ENCODE measurements at places on chromosomes 6 and 20.

- no peak for DNase-seq
Measured at GRCh38 chr20:50817776-50818172, 22.9 kb downstream of the BCAS4 start.

DNA sequence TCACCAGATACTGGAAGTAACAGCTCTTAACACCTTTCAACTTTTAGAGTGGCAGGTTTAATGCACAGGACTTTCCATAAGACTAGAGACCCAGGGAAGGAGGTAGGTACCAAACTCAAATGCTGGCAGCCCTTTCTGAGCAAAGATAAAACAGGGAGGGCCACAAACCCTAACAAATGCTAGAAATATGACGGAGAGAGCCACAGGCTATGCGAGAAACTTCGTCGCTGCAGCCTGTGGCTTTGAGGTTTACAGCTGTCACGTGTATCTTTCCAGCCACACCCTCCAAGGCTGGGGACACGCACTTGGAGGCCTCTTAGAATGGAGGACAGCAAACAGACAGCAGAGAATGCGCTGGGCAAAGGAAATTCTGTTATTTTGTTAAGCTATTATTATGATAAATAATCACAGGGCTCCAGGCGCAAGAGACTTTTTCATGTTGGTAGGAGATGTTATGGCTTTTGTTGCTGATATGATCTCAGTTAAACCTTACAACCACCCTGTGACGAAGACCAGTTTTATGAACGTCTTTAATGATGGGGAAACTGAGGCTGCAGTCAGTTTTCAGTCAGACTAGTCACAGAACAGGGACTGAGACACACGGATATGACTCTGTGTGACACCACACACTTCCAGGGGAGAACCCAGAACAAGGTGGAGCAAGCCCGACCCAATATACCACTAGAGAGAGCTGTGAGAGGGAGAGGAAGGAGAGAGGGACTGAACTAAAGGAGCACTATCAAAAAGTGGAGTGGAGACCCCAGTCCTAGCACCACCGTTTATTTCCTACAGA is 2.0 kb downstream of the TRAM2 start:
- DNase-seq = no peak

DNA sequence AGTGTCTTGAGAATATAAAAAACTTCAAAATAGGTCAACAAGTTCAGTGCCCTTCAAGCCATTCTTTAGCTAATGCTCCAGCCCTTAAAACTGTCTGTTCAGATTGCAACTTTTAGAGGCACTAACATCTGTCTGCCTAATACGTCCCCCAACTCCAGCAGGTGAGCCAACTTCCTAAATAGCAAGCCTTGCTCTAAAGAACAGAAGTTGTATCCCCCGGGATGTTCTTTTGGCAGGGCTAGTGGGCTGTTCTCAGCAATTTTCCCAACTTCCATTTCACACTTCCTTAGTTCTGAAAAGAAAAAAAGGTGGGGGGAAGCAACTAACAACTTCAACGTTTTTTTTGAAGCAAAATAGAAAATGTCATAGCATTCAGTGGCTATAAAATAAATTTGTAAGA is 290.0 kb upstream of the PTCHD4 start:
- no peak for DNase-seq

DNA sequence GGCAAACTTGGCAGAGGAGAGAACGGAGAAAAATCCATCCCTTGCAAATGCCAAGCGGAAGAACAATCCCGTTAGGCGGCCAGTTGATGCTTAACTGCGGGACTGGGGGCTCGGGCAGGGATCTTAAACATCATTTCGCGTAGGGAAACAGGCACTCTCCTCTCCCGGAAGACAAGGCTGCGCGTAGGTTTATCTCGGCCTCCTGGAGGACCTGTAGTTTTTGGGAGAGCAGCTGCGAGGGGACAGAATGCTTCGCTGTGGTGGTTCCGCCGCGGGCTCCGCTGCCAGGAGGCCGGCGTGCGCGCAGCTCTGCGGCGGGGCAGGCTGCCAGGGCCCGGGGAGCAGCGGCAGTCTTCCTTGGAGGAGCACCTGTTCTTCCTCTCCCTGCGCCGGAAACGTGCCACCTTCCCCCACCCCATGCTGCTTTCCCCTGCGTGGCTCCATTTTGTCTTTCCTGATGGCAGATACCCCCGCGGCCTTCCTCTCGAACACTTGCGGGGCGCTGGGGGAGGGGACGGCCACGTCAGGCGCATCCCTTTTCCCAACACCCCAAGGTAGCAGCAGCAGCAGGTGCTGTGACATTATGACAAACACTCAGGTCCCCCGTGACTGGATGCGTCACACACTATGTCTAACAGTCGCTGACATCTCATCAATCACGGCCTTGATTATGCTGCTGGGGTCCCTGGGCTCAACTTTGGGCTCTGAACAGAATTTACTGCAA is 230.7 kb upstream of the BTBD3 start:
- no peak for DNase-seq

GRCh38 chr20:1801225-1801928 is 93.8 kb upstream of the SIRPA start:
- DNase-seq = no peak

- DNase-seq = no peak
Measured at GRCh38 chr6:79630883-79631692, at the start of gene SH3BGRL2. Gene SH3BGRL2, plus strand, starts transcription at chr6:79631329. Its CDS starts 133 bp downstream, at chr6:79631462.

DNA sequence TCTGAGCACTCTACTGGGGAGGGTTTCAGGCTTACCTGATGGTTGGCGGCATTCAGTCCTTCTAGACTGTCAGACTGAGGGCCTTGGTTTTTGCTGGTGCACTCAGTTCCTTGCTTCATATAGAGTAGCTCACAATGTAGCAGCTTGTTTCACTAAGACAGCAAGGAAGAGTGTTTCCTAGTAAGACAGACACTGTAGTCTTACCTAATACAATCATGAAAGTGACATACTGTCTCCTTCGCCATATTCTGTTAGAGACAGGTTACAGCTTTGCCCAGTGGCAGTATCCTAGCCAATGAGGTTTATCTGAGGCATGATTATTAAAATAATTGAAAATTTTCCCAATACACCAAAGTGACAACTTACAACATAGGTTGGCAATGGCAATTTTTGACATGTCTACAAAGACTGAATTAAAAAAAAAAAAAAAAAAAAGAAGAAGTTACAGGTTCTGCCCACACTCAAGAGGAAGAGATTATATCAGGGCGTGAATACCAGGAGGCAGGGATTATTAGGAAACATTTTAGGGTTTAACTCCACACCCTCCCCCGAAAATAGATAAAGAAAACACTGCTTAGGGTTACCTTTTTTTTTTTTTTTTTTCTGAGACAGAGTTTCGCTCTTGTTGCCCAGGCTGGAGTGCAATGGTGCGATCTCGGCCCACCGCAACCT is 66.8 kb downstream of the SCAND1 start:
- DNase-seq = no peak

DNA sequence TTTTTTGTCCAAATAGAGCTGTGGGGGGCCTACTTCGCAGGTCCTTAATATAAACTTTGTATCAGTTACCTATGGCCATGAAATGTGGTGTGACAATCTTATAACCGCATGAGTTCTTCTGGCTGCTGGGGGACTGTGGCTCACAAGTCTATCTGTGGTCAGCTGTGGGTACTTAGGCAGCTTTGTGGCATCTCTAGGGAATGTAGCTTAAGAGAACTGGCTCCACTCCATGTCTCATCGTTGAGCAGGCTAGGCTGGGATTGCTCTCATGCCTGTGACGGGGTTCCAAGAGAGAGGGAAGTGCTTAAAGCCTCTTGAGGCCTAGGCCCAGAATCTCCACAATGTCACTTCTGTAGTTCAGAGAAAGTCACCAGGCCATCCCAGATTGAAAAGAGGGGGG is 140.5 kb downstream of the BTBD3 start:
- DNase-seq = no peak

- DNase-seq = no peak
Measured at GRCh38 chr20:58017231-58017969, 211.1 kb downstream of the ANKRD60 start.

DNA sequence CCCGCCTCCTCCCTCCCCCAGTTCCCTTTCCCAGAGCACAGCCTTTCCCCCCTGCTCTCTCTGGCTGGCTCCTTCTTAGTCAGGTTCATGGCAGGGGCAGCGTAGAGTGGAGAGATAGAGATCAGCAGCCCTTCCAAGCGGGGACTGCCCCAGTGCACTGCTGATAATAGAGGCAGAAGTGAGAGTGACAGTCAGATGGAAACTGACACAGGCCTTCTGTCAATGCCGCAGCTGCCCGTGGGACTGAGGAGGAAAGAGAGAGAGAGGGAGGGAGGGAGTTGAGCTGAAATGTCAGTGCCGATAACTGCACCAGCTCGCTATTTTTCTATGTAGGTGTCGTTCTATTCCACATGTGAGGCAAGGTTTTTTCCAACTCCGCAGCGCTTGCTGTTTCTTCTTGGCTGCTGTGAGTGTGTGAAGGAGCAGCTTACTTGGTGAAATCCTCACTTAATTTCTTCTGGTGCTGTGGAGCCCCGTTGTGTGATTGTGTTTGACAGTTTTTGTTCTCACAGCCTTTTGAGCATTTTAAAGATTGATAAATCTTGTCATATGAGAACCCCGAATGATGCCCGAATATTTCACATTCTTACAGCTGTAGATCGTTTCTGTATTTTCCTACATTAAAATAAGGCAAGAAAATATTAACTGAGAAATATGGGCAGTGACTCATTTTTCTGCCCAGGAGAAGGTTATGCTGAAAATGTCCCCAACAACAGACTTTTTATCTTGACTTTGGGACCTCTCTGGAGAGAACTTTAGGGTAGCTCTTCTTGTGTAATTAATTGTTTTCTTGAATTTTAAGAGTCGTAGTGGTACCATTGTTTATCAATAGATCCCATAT is 386.4 kb upstream of the MMS22L start:
- DNase-seq = no peak

- DNase-seq = no peak
Measured at GRCh38 chr6:168737014-168737413, 296.0 kb downstream of the SMOC2 start.

DNA sequence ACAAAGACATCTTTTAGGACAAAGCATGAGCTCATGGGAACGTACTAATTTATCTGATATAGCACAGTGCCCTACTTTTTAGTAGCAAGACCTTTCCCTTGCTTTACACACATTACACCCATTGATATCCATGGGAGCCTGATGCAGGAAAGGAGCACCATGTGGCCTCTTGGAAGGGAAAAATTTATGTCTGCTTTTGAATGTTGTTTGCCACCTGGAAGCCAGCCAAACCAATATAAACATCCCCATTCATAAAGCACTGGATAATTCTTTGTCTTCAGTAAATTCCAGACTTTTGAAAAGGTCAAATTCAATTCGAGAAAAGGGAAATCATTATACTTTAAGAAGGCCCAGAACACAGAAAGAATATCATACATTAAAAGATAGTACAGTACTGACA is 152.3 kb upstream of the BEND6 start:
- DNase-seq = no peak

DNA sequence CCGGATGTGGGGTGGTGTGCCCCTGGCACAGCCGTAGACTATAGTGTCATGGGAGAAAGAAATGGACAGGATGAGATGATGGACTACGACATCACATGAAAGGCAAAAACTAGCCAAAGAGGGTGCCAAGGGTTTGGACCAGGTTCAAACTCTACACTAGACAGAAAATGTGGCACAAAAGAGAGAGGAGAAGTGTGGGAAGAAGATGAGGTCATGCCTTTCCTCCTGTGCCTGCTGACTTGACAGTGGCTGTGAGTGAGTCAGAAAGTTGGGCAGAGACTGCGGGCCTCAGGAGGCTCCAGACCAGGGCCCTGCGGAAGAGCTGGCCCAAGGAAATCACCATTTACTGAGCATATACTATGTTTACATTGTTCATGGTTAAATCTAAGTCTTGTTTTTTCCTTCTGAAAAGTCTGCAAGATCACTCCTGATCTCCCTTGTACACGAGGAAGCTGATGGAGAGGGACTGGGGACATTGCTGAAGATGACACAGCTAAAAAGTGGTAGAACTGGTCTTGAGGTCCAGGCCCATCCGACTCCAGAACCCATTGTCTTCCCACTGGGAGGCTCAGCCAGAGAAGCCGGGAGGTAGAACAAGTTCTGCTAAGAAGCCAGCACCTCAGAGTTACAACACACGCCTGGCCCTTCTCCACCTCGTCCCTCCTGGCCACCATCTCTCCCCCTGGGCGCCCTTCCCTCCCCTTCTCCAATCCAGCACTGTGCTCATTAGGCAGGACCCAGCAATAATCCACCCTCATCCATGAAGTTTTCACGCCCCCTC is 35.6 kb downstream of the CNKSR3 start:
- DNase-seq = no peak

- DNase-seq = no peak
Measured at GRCh38 chr20:51034988-51035656, 12.2 kb upstream of the KCNG1 start.

DNA sequence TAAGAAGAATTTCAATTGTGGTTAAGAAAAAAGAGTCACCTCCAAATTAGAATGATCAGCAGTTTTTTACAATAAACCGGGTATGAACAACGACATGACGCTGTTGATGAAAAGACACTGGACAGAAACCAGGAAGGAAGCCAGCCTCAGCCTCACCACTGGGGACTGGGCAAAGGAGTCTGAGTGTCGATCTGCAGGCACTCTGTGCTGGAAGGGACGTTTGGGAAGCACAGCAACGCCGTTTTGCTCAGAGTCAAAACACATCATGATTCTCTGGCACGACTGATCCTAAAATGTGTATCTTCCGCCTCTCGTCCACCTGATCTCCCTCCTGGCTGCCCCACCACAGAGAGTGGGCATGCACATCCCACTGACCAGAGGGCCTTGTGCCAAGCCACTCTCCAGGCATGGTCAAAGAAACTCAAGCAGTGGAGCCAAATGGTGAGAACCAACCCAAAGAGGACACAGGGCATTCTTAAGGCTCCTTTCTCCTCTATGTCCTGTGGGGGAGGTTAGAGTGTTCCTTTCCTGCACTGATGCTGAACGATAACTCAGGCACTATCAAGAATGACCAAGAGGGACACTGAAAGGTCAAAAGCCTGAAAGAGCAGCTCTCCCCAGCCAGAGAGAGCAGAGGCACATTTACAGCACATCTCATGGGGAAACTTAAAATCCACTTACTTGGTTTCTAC is 68.8 kb downstream of the AGPAT4 start:
- DNase-seq = no peak

GRCh38 chr6:38571721-38572120 is 68.0 kb downstream of the BTBD9 start:
- no peak for DNase-seq

- no peak for DNase-seq
Measured at GRCh38 chr6:38193481-38194281, 374.2 kb downstream of the ZFAND3 start.

DNA sequence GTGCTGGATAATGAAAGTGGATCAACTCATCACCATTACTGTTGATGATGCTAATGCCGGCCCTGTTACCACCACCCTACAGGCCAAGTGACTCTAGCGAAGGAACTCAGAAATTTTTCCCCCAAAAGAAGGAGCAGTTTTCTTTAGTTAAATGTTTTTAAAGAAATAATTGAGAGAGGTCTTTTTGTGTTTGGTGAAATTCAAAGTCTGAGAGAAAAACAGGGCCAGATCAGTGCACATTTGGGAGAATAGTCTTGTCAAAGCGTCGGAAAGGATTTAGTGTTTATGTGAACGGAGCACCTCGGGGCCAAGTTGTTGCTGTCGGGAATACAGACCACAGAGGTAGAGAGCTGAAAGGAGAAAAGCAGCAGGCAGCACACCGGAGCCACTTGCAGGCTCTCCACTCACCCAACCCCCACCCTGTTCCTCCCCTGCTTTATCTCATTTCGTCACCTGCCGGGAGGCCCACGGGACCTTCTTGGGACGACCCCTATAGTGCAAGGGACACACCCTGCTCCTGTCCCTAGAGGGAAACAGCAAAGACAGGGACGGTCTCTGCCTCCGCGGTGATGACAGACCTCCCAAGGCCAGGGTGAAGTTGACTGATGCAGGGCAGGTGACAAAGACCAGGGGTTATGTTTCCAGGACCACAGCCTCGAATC is 6.8 kb downstream of the TFAP2B start:
- no peak for DNase-seq

- no peak for DNase-seq
Measured at GRCh38 chr6:148578837-148579565, 167.8 kb upstream of the UST start.

- no peak for DNase-seq
Measured at GRCh38 chr6:34223381-34223955, 13.2 kb upstream of the HMGA1 start.
